ENCODE measurements at places on chromosomes 2 and 18.

GRCh38 chr2:36952748-36953197 is 13.6 kb downstream of the STRN start:
- peak overlapping the region; percentile 38 for H3K27ac ChIP-seq
- H3K27me3 ChIP-seq = no peaks in the 10 kb centered on the region
- H3K4me1 ChIP-seq = peaks cover 29% of the 10 kb centered on the region
- no peak overlapping the region for H3K4me3 ChIP-seq
- H3K36me3 ChIP-seq = no peaks in the 10 kb centered on the region

- H3K4me3 ChIP-seq = no peak overlapping the region
- peak; percentile 59 for DNase-seq
- H3K27me3 ChIP-seq = no peaks in the 10 kb centered on the region
- no peaks in the 10 kb centered on the region for H3K4me1 ChIP-seq
- H3K27ac ChIP-seq = no peak overlapping the region
- no peaks in the 10 kb centered on the region for H3K36me3 ChIP-seq
Observed at GRCh38 chr18:1483385-1483784, 578.7 kb downstream of the ADCYAP1 start.

- no peak for DNase-seq
- H3K36me3 ChIP-seq = no peaks in the 10 kb centered on the region
- H3K27me3 ChIP-seq = no peaks in the 10 kb centered on the region
- no peak overlapping the region for H3K27ac ChIP-seq
Observed at GRCh38 chr2:42922790-42923579, 130.6 kb upstream of the HAAO start.

GRCh38 chr2:234827096-234827860 is 124.5 kb upstream of the SH3BP4 start:
- no peaks in the 10 kb centered on the region for H3K27me3 ChIP-seq
- no peak for DNase-seq
- no peaks in the 10 kb centered on the region for H3K36me3 ChIP-seq

GRCh38 chr2:65175894-65176530 is 46.1 kb upstream of the RAB1A start:
- H3K27me3 ChIP-seq = no peaks in the 10 kb centered on the region
- no peak overlapping the region for H3K27ac ChIP-seq
- no peaks in the 10 kb centered on the region for H3K36me3 ChIP-seq
- H3K4me3 ChIP-seq = no peak overlapping the region

GRCh38 chr2:198499539-198499938 is 695.1 kb downstream of the PLCL1 start:
- no peaks in the 10 kb centered on the region for H3K36me3 ChIP-seq
- H3K4me3 ChIP-seq = no peak overlapping the region
- H3K27ac ChIP-seq = no peak overlapping the region
- DNase-seq = no peak

- no peak overlapping the region for H3K4me3 ChIP-seq
- 0 out of 2 replicates have a peak, but pooled peaks cover 3% of the 10 kb centered on the region for H3K4me1 ChIP-seq
- no peaks in the 10 kb centered on the region for H3K27me3 ChIP-seq
- H3K36me3 ChIP-seq = no peaks in the 10 kb centered on the region
Observed at GRCh38 chr2:85852937-85853498, 35.8 kb downstream of the ST3GAL5 start.

DNA sequence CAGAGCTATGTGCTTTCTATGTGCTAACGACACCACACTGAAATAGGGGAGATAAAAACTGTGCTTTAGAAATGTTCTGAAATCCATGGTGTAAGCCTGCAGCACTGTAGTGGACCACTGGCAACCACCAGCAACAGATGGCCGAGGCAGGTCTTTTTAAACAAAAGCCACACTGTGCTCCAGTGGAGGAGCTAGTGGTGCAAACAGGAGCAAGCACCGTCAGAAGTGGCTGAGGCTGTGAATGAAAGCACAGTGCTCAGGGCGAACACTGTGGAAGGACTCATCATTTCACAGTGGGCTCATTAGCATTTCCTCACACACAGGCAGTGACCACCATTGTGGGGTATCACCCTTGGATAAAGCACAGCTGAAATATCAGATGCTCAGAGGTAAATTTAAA is 22.9 kb upstream of the MTX2 start:
- H3K4me1 ChIP-seq = no peaks in the 10 kb centered on the region
- no peak overlapping the region for H3K27ac ChIP-seq
- H3K4me3 ChIP-seq = no peak overlapping the region
- DNase-seq = no peak

DNA sequence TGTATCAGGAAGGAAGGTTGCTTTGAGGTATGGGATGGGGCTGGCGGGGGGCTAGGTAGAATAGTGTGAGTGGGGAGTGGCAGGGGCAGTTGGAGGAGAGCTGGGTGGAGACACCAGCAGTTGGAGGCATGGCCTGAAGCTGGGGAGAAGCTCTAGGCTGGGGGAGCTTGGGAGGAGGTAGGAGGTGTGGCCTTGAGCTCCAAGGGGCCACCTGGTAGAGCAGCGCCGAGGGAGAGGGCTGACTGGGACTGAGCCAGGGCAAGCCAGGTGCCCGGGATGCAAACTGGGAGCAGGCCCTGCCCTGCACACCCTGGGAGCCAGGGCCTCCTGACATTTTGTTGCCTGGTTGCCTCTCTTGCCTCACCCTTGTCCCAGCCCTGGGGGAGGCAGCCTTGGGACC is 33.1 kb upstream of the PDIA6 start:
- peaks cover 6% of the 10 kb centered on the region for H3K27me3 ChIP-seq
- no peak for DNase-seq
- no peak overlapping the region for H3K4me3 ChIP-seq
- H3K4me1 ChIP-seq = no peaks in the 10 kb centered on the region

- no peaks in the 10 kb centered on the region for H3K27me3 ChIP-seq
- H3K4me1 ChIP-seq = no peaks in the 10 kb centered on the region
- DNase-seq = no peak
Observed at GRCh38 chr2:169565686-169566085, 8.0 kb downstream of the FASTKD1 start.

DNA sequence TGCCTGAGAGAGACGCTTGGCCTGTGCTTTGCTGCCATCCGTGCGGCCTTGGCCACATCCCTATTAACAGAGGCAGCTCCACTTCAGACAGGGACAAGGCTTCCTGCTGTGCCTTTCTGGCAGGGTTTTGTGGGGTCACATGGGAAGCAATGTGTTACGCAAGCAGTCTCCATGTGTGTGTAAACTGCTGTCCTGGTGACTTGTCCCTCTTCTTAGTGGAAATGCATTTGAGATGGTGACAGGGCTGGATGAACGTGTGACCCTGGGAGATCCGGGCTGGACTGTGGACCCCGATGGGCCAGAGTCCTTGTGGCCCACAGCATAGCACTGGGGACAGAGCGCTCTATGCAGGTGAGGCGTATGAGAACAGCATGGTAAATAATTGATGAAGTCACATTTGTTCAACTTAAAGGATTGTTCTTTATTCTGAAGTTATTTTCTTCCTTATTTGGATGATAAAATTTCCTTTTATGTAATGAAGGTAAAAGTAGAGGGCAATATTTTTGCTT is 23.2 kb downstream of the ASB1 start:
- no peak for DNase-seq
- H3K36me3 ChIP-seq = peaks cover 60% of the 10 kb centered on the region
- no peak overlapping the region for H3K27ac ChIP-seq

DNA sequence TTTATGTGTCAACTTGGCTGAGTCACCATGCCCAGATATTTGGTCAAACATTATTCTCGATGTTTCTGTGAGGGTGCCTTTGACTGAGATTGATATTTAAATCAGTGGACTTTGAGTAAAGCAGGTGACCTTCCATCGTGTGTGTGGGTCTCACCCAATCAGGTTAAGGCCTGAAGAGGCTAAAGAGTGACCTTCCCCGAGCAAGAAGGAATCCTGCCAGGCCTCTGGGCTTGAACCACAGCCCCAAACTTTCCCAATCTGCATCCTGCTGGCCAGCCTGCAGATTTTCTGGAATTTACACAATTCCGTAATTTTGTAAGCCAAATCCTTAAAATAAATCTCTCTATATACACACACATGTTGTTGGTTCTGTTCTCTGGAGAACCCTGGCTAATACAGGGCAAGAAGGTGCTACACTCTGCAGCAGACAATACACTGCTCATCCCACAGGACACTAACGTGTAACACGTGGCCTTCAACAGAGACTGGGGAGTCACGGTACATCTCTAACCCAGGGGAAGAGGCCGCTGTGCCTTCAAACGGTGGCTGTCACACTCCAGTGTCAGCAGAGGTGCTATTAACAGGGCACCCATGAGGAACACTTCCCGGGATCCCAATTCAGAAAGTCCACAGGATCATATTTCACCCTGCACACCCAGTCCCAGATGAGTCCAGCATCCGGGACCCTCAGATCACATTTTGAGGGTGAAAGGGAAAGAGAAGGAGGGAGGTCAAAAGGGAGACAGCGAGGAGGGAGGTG is 113.1 kb upstream of the ID2 start:
- H3K27me3 ChIP-seq = no peaks in the 10 kb centered on the region
- no peak for DNase-seq
- H3K4me3 ChIP-seq = no peak overlapping the region
- peaks cover 7% of the 10 kb centered on the region for H3K4me1 ChIP-seq
- H3K36me3 ChIP-seq = no peaks in the 10 kb centered on the region

- H3K36me3 ChIP-seq = peaks cover 37% of the 10 kb centered on the region
- peak; percentile 17 for DNase-seq
- H3K27ac ChIP-seq = no peak overlapping the region
- H3K4me3 ChIP-seq = no peak overlapping the region
- no peaks in the 10 kb centered on the region for H3K27me3 ChIP-seq
Observed at GRCh38 chr2:210007895-210008294, 5.5 kb downstream of the RPE start.

- no peaks in the 10 kb centered on the region for H3K36me3 ChIP-seq
- H3K27me3 ChIP-seq = no peaks in the 10 kb centered on the region
- no peak overlapping the region for H3K27ac ChIP-seq
- no peak for DNase-seq
- H3K4me3 ChIP-seq = no peak overlapping the region
Observed at GRCh38 chr2:237181844-237182243, 96.2 kb downstream of the COPS8 start.

DNA sequence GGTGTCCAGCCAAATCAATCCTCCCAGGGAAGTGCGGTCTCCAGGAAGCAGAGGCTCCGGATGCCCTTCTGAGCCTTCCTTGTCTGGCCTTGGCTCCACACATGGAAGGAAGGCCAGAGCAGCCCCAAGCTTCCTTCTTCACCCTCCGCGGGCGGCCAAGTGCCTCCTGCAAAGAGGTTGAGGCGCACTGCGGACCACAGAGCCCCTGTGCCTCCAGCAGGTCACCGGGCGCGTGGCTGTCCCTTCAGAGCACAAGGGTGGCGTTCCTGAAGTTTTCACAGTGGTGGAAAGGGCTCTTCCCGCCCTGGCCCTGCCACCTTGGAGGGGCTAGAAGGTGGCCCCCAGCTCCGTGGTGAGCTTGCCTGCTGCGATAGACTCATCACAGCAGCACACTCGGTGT is 175.9 kb upstream of the RAB12 start:
- H3K27ac ChIP-seq = no peak overlapping the region
- no peaks in the 10 kb centered on the region for H3K4me1 ChIP-seq
- no peak for DNase-seq

DNA sequence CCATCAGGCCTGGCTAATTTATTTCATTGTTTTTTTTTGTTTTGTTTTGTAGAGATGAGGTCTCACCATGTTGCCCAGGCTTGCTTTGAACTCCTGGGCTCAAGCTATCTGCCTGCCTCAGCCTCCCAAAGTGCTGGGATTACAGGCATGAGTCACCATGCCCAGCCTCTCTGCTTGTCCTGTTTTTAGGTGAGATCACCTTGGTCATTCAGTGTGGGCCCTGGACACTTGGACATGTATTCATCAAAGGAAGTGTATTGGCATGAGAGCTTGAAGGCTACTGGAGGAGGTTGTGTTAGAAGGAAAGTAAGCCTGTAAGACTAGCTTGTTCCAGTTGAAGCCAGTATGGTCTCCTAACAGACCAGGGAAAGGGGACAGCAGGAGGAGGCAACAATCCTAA is 229.2 kb upstream of the RGPD4 start:
- H3K27ac ChIP-seq = no peak overlapping the region
- no peak overlapping the region for H3K4me3 ChIP-seq
- no peak for DNase-seq
- no peaks in the 10 kb centered on the region for H3K4me1 ChIP-seq
- H3K27me3 ChIP-seq = peaks cover 2% of the 10 kb centered on the region
- no peaks in the 10 kb centered on the region for H3K36me3 ChIP-seq

GRCh38 chr2:218405086-218405745 is 5.5 kb downstream of the CTDSP1 start:
- H3K4me1 ChIP-seq = peaks cover 24% of the 10 kb centered on the region
- H3K27ac ChIP-seq = no peak overlapping the region
- H3K4me3 ChIP-seq = peak overlapping the region; percentile 67
- H3K27me3 ChIP-seq = no peaks in the 10 kb centered on the region
- no peak for DNase-seq

DNA sequence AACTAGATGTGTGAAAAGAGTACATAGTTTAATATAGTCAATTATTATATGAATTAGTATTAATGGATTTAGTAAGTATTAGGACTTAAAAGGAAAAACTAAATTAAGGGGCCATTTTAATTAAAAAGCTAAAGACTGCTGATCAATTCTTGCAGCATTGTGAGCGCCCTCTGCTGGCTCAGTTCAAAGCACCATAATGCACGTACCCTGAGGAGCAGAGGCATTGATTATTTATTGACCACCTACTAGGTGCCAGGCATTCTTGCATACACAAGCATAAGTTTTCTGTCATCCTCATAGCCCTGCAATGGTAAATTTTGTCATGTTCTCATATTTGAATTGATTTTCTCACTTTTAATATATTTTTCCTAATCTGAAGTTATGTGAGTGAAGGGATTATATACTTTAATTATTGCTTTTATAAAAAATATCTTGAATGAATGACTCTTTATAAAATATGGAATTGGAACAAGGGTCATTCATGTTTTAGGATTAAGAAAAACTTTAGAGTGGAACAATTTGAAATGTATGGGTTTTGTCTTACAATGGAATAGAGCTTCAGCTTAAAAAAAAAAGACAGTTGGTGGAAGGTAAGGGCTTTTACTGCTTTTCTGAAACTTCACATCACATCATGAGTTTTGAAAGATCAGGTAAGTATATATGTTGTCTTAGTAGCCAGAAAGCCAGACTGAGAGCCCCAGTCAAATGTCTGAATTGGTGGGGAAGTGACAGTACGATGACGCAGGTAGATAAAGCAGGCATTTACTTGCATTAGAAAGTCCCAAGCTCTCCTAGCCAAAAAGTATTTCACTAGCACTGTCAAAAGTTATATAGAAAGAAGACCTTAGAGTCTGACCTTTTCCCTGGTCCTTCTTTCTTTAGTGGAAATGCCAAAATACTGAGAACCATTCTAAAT is 9.7 kb downstream of the ITGA4 start:
- H3K4me1 ChIP-seq = peaks cover 15% of the 10 kb centered on the region
- no peak overlapping the region for H3K27ac ChIP-seq
- H3K27me3 ChIP-seq = no peaks in the 10 kb centered on the region

GRCh38 chr2:16069933-16070647 is 129.7 kb downstream of the MYCN start:
- no peak overlapping the region for H3K4me3 ChIP-seq
- H3K27ac ChIP-seq = no peak overlapping the region
- H3K4me1 ChIP-seq = no peaks in the 10 kb centered on the region
- H3K27me3 ChIP-seq = no peaks in the 10 kb centered on the region
